ENCODE measurements at places on chromosomes 3 and 15. TPM values are rescaled to one million over a fixed set of nuclear protein-coding genes. Genes with fewer than 3 reads are reported as not detected.

GRCh38 chr15:29115093-29115991 is 154.3 kb downstream of the NSMCE3 start:
- no peak overlapping the region for H3K27ac ChIP-seq
- peak overlapping the region; percentile 35 for H3K4me3 ChIP-seq
- H3K27me3 ChIP-seq, result no peaks in the 10 kb centered on the region
- H3K36me3 ChIP-seq, result no peaks in the 10 kb centered on the region
- peaks cover 13% of the 10 kb centered on the region for H3K4me1 ChIP-seq

- H3K27ac ChIP-seq, result no peak overlapping the region
- no peak overlapping the region for H3K4me3 ChIP-seq
- no peaks in the 10 kb centered on the region for H3K27me3 ChIP-seq
- no peaks in the 10 kb centered on the region for H3K36me3 ChIP-seq
- peaks cover 11% of the 10 kb centered on the region for H3K4me1 ChIP-seq
These were observed 77.5 kb downstream of the RPN1 start for GRCh38 chr3:128573160-128573559.

Gene WDR93
- not detected for total RNA-seq

Gene LNP1
- total RNA-seq, result not detected

- DNase-seq, result no peak
- H3K36me3 ChIP-seq, result no peaks in the 10 kb centered on the region
- no peaks in the 10 kb centered on the region for H3K4me1 ChIP-seq
- H3K27me3 ChIP-seq, result no peaks in the 10 kb centered on the region
- no peak overlapping the region for H3K27ac ChIP-seq
These were observed 98.3 kb upstream of the CHL1 start for GRCh38 chr3:98259-98654.

DNA sequence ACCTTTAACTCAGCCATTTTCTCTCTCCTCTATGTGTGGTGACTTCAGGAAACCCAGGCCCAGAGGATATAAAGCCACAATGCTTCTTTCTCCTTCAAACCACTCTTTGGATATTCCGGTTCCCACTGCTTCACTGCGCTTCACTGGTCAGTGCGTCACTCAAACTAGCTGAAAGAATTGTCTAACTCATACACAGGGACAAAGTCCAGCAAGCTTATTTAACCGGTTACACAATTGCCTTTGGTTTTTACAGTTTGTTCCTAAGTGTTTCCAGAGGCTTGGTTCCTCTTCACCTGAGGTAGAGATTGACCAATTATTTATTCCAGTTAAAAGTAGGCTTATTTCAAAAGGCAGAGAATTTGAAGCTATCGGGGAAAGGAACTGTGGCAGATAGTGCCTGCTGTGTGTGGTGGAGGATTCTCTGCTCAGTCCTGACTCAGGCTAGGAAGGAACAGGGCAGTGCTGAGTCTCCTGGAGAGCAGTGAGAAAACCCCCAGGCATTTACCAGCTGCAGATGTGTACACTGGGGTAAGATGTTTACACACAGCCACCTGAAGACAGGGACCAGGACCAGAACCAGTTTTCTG is at the start of gene HGD:
TSS of gene HGD (minus strand) at position 145 of the 587 bp plus-strand sequence. CDS start at position 17, 128 bp downstream.
- H3K4me3 ChIP-seq, result peak within 1 kb of the TSS; percentile 37
- DNase-seq, result peak; percentile 88
- peak within 1 kb of the TSS; percentile 77 for H3K27ac ChIP-seq
- peaks cover 45% of the 10 kb centered on the region for H3K4me1 ChIP-seq
- no peaks in the 10 kb centered on the region for H3K27me3 ChIP-seq

Gene LEKR1
- 2.2 TPM for total RNA-seq

GRCh38 chr3:50365080-50365841 is 5.9 kb upstream of the TMEM115 start:
- peak; percentile 96 for DNase-seq
- H3K27ac ChIP-seq, result peak overlapping the region; percentile 77
- peak overlapping the region; percentile 63 for H3K4me3 ChIP-seq
- peaks cover 13% of the 10 kb centered on the region for H3K4me1 ChIP-seq
- no peaks in the 10 kb centered on the region for H3K36me3 ChIP-seq
- no peaks in the 10 kb centered on the region for H3K27me3 ChIP-seq

- no peak for DNase-seq
- H3K36me3 ChIP-seq, result peaks cover 100% of the 10 kb centered on the region
- no peaks in the 10 kb centered on the region for H3K4me1 ChIP-seq
- no peaks in the 10 kb centered on the region for H3K27me3 ChIP-seq
These were observed 61.3 kb downstream of the KLHL25 start for GRCh38 chr15:85733416-85733815.

Measured in stomach (tissue), 19 donors.